DND-41 (cell line): ENCODE measurements at places on chromosomes 1 and 21.

DNA sequence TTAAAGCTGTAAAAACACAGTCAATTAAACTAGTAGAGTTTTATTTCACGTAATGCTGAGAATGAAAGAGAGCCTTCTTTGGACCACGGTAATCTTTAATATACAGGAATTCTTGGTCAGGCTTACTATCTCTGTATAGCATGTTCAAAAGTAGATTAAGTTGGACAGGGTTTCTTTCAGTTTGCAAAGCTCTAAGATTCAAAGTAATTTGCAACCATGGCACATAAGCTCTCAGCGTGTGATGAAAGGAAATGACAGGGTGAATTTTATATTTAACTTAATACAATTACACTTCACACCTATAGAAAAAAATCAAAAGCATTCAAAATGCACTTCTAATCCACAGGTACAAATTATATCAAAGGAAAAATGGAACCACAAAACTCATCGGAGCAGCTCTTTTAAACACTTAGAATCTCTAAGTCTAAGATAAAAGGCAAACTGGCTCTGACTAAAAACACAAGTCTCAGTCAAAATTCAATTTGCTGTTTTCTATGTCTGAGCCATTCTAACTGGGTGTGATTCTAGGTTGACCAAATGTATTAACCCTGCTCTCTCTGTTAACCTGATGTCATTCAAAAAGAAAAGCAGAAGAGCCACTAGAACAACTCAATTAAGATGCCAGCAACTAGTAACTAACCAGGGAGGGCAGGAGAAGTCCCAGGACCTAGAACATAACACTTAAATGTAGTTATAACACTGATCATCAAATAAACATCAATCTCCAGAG, 147.7 kb downstream of the RERE start:
- DNase-seq, result no peak

GRCh38 chr1:70234733-70235132, 13.6 kb downstream of the SRSF11 start:
- DNase-seq, result no peak

GRCh38 chr1:52880206-52880605, 37.6 kb downstream of the ZYG11A start:
- no peak for DNase-seq

DNA sequence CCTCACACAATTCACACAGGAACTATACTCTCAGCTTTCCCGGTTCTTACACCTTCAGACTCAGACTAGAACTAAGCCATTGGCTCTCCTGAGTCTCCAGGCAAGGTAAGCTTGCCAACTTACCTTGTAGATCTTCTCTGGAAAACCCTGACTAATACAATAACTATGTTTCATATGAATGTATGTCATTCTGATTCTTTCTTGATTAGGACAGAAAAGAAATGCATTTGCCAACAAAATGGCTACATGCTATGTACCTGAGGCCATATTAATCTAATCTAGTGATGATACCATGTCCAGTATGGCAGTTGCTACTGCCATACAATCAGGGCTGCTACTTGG, 9.8 kb upstream of the ZSWIM5 start:
- DNase-seq, result no peak

- DNase-seq, result no peak
Observed at GRCh38 chr1:163275222-163275621, 46.5 kb upstream of the NUF2 start.

DNA sequence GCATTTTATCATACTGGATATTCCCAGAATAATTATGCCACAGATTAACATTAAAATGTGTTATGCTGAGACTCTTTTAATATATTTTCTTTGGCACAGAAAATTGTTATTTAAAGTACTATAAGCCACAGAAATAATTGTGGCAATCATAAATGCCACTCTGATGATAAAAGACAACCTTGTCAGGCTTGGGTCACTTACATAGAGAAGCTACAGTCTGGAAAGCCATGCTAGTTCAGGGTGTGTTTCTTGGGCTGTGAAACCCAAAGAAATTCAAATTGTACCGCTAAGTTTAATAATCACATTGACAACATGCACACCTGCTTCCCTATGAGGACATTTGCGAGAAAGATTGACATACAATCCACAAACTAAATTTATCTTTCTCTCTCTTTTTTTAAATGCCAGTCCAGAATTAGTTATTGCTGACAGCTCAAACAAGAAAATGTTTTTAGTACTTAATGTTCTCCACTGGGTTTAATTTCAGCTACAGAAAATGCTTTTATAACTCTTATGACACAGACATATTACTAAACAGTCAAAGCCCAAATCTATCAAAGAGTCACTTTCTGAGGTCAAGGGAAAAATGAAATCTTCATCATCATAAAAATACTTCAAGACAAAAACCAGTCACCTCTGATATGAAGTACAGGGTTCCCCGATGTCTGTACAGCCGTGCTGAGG, 38.7 kb downstream of the TTC13 start:
- DNase-seq, result no peak

GRCh38 chr1:110242731-110243130, 32.6 kb downstream of the KCNC4 start:
- DNase-seq, result no peak

- DNase-seq, result peak; percentile 64
Observed at GRCh38 chr1:108114033-108114599, 86.0 kb downstream of the SLC25A24 start.

- DNase-seq, result no peak
Observed at GRCh38 chr1:93692983-93693591, 11.4 kb upstream of the BCAR3 start.

GRCh38 chr1:7478809-7479499, 292.1 kb upstream of the VAMP3 start:
- DNase-seq, result no peak

- no peak for DNase-seq
Observed at GRCh38 chr1:32536764-32537163, 2.5 kb upstream of the ZBTB8A start.

DNA sequence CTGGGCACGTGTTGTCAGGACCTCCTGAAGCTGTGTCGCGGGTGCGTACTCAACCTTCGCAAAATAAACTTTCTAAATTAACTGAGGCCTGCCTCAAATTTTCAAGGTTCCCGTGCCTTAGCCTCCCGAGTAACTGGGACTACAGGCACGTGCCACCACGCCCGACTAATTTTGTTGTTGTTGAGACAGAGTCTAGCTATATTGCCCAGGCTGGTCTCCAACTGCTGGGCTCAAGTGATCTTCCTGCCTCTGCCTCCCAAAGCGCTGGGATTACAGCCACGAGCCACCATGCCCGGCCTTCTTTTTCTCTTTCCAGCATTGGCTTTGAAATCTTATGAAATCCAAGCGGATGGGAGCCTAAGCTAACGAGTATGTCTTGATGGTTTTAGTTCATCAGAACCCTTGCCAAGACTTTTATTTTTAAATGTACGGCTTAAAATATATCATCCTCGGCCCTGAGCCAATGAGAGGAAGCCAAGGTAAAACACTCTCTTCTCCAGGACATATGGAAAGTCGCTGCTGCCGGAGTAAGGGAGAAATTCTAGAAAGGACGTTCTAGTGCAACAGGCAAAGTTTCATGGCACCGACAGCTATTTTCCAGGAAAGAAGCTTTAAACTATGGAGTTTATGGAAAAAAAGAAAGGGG, 12.7 kb upstream of the ERVH48-1 start:
- no peak for DNase-seq

DNA sequence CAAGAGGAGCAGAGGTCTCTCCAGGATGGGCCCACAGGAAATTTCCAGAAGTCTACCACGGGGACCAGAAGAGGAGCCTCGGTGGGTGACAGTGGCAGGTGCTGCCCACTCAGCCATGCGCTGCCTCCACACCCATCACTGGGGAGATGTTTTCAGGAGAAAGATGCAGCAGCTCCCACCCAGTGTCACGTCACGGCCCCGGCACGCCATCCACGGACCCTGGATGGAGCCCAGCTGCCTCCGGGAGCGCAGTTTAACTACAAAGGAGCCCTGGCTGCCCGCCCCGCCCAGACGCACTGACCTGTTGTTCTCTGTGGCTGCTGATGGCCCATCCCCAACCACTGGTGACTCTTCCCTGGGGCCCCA, 6.8 kb downstream of the TSPEAR start:
- no peak for DNase-seq

- no peak for DNase-seq
Observed at GRCh38 chr1:230205719-230206198, 138.7 kb downstream of the GALNT2 start.

DNA sequence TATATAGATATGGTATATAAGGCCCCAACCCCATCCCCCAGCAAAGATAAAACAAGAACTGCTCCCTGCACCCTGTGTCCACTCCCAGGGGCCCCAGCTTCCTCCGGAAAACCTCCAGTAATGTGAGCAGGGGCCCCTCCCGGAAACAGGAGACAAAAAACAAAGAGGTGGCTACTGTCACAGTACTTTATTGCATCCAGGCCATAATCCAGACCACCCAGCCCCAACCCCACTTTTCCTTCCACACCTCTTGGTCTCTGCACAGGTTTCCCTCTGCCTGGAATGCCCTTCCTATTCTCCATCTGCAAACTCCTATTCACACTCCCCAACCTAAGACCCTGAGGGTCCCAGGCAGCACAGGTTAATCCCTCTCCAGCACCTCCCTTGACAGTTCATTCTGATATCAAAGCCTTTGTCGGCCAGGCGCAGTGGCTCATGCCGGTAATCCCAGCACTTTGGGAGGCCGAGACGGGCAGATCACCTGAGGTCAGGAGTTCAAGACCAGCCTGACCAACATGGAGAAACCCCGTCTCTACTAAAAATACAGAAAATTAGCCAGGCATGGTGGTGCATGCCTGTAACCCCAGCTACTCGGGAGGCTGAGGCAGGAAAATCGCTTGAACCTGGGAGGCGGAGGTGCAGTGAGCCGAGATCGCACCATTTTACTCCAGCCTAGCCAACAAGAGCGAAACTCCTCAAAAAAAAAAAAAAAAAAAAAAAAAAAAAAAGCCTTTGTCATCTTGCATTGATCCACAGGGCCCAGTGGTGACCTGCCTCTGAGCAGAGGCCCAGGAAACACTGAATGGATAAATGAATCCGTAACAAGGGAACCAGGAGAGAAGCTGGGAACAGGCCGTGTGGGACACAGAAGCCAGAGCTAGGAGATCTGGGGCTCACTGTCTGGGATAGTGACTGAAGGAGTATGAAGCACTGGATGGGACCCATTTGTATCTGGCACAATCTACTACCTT, 2.3 kb upstream of the AUNIP start:
- no peak for DNase-seq

GRCh38 chr1:43622471-43622870, 27.5 kb upstream of the KDM4A start:
- DNase-seq, result no peak

DNA sequence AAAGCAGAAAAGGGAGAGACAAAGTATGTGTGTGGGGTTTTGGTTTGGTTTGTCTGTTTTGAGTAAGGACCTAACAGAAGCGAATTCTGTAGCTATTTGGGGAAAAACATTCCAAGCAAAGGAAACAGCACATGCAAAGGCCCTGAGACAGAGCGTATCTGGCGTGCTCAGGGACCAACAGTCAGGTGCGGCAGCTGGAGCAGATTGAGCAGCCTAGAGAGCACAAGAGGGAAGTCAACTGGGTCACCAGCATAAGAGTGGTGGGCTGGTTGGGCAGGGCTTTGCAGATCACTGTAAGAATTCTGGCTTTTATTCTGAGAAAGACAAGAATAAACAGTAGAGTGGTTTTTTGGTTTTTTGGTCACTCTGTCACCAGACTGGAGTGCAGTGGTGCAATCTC, 11.8 kb downstream of the TGFBR3 start:
- no peak for DNase-seq

GRCh38 chr1:97691325-97691724, 229.5 kb downstream of the DPYD start:
- no peak for DNase-seq

DNA sequence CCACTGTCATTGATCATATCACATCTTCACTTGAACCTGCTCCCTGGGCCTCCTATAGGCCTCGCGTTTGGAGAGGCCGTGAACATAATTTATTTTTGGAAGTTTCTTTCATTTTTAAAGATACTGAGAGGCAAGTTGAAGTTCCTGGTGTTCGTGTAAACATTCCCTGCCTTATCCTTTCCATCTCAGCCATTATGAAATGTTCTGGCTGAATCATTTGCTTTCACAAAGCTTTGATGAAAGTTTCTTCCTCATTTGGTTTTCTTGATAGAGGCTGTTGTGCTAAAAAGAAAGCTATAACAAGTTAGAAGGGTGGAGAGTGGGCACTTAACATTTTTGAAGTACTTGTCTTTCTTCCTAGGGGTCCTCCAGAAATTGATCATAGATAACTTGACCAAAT, 15.5 kb downstream of the CAMTA1 start:
- no peak for DNase-seq

DNA sequence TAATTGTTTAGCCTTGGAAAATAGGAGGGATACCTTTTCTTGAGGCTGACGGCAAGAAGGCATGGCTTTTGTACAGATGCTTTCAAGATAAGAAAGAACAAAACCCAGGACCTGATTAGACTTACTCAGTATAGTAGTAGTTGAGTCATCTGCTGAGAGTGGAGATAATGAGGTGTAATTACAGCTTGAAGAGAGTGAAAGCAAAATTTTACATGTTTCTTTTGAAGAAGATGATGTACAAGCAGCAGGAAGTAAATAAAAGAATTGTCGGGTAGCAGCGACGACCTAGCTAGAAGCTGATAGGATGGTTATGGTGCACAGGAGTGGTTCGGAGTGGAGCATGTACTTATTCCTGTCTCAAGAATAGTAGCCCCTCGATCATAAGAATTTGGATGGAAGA, 6.6 kb downstream of the ANGPTL1 start:
- DNase-seq, result no peak

- DNase-seq, result no peak
Observed at GRCh38 chr1:176539018-176539417, 76.0 kb downstream of the PAPPA2 start.

GRCh38 chr1:100051401-100051800, 81.3 kb downstream of the SASS6 start:
- no peak for DNase-seq
